Left ventricle myocardium superior (tissue), 1 donor: ENCODE measurements at places on chromosomes 13 and 19. TPM values are rescaled to one million over a fixed set of nuclear protein-coding genes. Genes with fewer than 3 reads are reported as not detected.
A peak's percentile ranks its signal among the peaks of the same experiment; 100 is the strongest.

Gene FFAR1
- total RNA-seq = not detected

DNA sequence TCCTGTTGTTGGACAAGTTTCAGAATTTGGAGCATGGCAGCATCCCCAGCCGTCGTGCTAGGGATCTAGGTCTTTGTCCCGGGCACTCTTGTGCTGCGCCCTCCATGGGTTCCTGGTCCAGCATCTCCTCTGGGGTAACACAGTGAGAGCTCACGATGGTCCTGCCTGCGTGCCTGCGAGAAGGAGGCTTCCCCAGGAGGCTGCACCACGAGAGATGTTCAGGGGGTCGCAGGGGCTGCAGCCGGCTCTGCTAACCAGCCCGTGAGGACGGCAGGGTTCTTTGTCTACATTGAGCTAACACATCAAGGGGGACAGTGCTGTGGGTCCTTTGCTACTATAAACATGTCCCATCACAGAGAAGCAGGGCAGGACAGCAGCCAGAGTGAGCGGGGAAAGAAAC is 103.9 kb upstream of the SOX1 start:
- no peak for DNase-seq

GRCh38 chr13:52882785-52883184 is 34.3 kb upstream of the PCDH8 start:
- DNase-seq = no peak

Gene TSKS
- 0.72 TPM for total RNA-seq

Gene APC2
- total RNA-seq = 0.17 TPM

DNA sequence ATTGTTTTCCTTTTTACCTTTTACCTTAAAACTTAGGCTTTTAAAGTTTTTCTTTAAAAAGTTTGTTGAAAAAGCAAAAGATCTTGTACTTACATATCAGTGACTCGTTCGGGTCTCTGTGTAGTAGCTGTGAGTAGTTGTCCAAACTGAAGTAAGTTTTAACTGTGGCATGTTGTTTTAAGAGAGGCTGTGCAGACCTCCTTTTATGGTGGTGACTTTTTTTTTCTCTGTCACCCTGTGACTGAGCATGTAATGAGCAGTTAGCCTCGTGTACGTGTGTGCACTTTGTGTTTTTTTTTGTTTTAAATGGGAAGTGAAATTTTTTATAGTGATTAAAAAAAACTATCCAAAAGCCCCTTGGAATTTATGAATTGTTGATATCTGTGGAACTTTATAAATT is at the start of gene GPR183:
TSS of gene GPR183 (minus strand) at position 153 of the 400 bp plus-strand sequence. CDS start 11,254 bp downstream, outside the sequence.
- no peak for DNase-seq

Gene DNAJC15
- 26.6 TPM for total RNA-seq

Gene ANGPTL4
- 11.7 TPM for total RNA-seq

Gene LNX2
- 11.4 TPM for total RNA-seq

DNA sequence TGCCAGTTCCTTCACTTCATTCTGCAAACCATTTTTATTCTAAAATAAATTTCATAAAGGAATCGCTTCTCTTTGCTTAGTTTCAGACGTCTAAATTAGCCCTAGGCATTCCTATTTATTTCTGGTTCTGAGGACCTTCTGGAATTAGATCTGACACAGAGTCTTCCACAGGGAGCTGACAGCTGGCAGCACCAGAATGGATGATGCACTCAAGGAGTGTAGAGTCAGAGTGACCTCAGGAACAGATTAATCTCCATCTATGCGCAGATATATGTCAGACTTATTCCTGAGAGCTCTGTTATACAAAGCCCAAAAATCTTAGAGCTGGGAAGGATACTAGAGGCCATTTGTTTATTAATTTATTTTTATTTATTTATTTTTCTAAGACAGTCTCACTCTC is 450.8 kb downstream of the HS6ST3 start:
- DNase-seq = no peak

Gene FAM124A
- 14.9 TPM for total RNA-seq

DNA sequence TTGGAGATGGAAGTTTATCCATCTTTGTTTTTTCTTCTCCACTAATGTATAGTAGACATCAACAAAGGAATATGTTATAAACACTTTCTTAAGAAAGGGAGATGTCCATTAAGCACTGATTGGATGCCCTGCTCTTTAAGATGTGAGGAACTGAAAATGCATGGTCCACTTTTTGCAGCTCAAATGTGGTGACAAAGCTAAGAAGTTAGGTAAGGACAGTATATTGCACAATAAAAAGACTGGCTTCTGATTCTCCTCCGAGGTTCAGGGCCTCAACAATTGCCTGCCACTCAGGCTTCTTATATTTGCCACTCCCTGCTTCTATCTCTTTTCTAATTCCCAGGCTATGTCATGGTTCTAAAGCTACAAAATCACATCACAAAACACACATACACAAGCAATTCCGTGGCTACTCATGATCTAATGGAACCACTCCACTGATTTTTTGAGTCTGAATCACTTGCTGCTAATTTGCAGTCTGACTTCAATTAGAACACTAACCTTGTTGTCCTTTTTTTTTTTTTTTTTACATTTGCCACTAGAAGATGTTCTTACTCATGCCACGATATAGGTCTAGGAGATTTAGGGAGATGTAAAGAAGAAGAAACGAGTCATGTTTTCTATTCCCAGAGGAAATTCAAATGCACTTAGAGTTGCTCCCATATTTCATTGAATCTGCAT is 29.6 kb upstream of the TNFSF11 start:
- no peak for DNase-seq

Gene RYR1
- 1.1 TPM for total RNA-seq

- DNase-seq = no peak
Observed at GRCh38 chr13:28286263-28286662, 147.9 kb downstream of the PAN3 start.

GRCh38 chr19:18230941-18231734 is 4.9 kb upstream of the PDE4C start:
- DNase-seq = no peak

Gene HCN2
- 14.3 TPM for total RNA-seq

DNA sequence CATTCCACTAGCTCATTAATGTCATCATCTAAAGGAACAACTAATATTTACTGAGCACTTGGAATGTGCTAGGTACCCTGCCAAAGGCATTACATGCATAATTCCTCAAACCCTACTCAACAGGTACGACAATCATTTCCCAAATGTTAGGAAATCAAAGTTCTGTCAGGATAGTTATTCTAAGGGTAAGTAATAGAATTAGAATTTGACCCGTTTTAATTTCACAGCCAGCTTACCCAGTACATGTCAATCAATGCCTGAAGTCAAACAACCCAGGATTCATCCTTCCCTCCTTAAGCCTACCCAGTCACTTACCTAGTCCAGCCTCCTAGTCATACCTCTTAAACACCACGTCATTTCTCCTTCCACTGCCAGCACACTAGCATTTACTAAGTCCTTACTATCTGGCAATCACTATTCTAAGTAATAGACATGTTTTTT is 2.4 kb downstream of the LNX2 start:
- no peak for DNase-seq

Gene GRK1
- 0.42 TPM for total RNA-seq

DNA sequence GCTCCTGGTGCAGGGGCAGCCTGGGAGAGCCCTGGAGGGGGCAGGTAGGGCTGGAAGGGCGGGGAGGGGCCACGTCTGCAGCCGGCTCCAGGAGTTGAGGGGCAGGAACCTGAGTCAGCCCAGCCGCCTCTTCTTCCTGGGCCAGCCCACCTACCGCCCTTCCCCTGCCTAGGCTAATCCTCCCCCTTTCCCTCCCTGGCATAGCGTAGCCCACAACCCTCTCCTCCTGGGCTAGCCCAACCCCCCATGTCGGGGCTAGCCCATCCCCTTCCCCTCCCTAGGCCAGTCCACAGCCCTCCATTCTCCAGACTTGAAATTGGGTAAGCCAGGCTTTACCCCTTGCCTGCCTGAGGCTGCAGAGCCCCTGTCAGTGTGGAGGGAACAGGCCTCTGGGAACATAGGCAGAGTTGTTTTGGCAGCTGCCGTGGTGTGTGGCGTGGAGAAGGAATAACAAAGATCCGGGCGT is 20.6 kb upstream of the WDR18 start:
- no peak for DNase-seq

GRCh38 chr13:43425234-43425633 is 361.5 kb downstream of the ENOX1 start:
- DNase-seq = no peak

Gene RAB3A
- total RNA-seq = 35.5 TPM

Gene RFXAP
- total RNA-seq = 3.7 TPM

DNA sequence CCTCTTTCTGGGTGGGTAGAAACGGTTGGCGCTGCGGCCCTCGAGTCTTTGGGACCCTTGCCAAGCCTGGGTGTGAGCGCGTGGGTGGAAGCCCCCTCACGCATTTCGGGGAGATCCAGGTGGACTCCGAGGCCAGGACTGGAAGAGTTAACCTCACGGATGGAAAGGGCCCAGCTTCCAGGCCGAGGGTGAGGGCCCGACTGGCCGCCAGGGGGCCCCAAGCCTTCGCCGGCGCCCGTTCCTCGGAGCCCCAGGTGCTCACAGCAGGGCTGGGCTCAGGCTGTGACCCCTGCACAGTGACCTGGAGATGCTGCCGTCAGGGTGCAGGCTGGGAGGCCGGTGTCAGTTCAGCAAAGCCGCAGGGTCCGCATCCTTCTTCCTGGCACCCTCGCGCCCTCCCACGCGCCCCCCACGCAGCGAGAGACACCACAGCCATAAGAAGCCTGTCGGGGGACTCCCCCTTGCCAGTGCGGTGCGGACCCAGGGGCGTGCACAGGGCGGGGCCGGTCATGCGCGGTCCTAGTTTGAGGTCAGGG is 34.2 kb upstream of the TMEM255B start:
- peak; percentile 86 for DNase-seq

Gene PDE4A
- 36.1 TPM for total RNA-seq

DNA sequence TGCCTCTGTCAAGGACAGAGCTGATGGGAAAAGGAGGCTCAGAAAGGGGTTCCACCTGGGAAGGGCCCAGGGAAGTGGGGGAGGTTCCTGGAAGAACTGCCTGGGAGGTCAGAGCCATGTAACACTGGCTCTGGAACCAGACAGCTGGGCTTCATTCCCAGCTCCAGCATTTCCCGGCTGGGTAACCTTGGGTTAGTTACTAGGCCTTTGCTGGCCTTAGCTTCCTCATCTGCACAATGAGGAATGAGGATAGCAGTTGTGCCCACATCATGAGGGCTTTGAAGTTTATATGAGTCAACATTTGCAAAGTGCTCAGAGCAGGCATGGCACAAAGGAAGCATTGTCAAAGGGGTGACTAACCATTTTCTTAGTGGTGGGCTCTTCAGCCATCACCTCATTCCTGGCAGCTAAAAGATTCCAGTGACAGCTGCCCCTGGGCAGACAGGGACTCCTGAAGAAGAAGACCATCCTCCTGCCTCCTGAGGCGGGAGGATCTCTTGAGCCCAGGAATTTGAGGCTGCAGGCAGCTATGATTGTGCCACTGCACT is 1.7 kb upstream of the DNAJB1 start:
- DNase-seq = no peak

Gene CAPS
- 4.1 TPM for total RNA-seq

GRCh38 chr13:63297163-63297562 is 1881.5 kb upstream of the PCDH20 start:
- no peak for DNase-seq

Gene FOXA3
- total RNA-seq = not detected

DNA sequence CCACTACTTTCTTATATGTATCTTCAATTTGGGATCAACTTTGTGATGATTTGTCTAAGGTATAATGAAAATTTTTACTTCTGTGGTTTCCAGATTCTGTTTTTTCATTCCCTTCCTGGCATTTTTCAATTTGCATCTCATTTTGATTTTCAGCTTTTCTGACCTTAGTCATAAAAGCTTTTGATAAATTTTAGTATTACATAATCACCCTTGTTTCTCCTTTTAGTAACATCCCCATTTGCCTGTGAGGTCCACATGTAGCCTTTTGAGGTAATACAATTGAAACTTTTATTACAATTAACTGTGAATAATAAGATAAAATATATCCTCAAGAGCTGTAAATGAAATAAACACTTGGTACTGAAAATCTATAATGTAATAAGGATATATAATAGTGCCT is 31.2 kb downstream of the LACC1 start:
- DNase-seq = no peak

- DNase-seq = no peak
Observed at GRCh38 chr19:15913830-15914229, 16.0 kb upstream of the CYP4F2 start.
